ENCODE measurements at places on chromosomes 11 and 22. TPM values are rescaled to one million over a fixed set of nuclear protein-coding genes. Genes with fewer than 3 reads are reported as not detected.

TM7SF2 gene
- total RNA-seq = 118 TPM

CD248 gene
- total RNA-seq = 66.9 TPM

DNA sequence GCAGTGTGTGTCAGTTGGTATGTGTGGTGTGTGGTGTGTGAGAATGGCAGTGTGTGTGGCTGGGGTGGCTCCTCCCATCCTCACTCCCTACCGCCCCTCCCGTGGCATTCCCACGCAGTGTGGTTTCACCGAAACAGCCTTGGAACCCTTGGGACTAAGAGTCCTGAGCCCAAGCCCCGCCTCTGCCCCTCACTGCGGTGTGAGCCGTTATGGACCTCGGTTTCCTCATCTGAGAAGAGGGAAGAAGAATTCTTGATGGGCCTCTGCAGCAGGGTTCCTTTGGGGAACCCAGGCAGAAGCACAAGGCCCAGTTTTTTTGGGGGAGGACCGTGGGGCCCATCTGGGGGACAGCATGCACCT is 7.2 kb downstream of the UPK3A start:
- no peak overlapping the region for H3K27ac ChIP-seq
- H3K4me3 ChIP-seq = no peak overlapping the region
- DNase-seq = no peak
- no peaks in the 10 kb centered on the region for H3K36me3 ChIP-seq
- H3K4me1 ChIP-seq = no peaks in the 10 kb centered on the region

- DNase-seq = peak; percentile 22
- no peaks in the 10 kb centered on the region for H3K36me3 ChIP-seq
- peaks cover 39% of the 10 kb centered on the region for H3K27me3 ChIP-seq
- H3K4me1 ChIP-seq = peaks cover 9% of the 10 kb centered on the region
Observed at GRCh38 chr11:126742582-126742981, 258.0 kb downstream of the KIRREL3 start.

GRCh38 chr22:24833881-24834495 is 28.0 kb downstream of the SGSM1 start:
- no peaks in the 10 kb centered on the region for H3K4me1 ChIP-seq
- no peak overlapping the region for H3K4me3 ChIP-seq
- no peaks in the 10 kb centered on the region for H3K36me3 ChIP-seq
- no peak overlapping the region for H3K27ac ChIP-seq
- H3K27me3 ChIP-seq = no peaks in the 10 kb centered on the region

GRCh38 chr11:97794876-97795275 is 1225.9 kb upstream of the CNTN5 start:
- H3K27ac ChIP-seq = no peak overlapping the region
- no peak for DNase-seq
- no peak overlapping the region for H3K4me3 ChIP-seq
- H3K36me3 ChIP-seq = no peaks in the 10 kb centered on the region

- peak within 1 kb of the TSS; percentile 84 for H3K27ac ChIP-seq
- peaks cover 17% of the 10 kb centered on the region for H3K36me3 ChIP-seq
- H3K4me1 ChIP-seq = peaks cover 4% of the 10 kb centered on the region
- no peaks in the 10 kb centered on the region for H3K27me3 ChIP-seq
- DNase-seq = peak; percentile 78
Observed at GRCh38 chr11:111870886-111871692, at the start of gene ALG9. Gene ALG9, minus strand, starts transcription at chr11:111871581. Its CDS starts 99 bp downstream, at chr11:111871482.

Measured in stomach (tissue), 19 donors.